ENCODE measurements at places on chromosomes 5 and 9.
A peak's percentile ranks its signal among the peaks of the same experiment; 100 is the strongest.

DNA sequence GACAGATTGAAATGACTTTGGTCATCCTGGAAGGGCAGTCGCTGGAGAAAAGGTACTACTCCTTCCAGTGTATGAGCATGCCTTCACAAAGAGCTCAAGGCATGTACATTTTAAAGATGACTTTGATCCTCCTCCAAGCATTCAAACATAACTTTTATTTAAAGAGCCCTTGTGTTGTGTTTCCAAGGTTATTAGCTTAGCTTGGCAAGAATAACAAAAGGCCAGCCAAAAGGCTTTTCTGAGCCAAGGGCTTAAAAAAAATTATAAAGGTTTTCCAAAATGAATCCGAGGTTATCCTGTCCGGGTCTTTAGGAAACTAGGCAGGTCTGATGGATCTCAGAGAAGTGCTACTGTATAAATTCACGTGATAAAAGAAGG is 71.0 kb upstream of the PLPP6 start:
- DNase-seq = no peak

GRCh38 chr9:135835131-135835530 is 72.2 kb downstream of the CAMSAP1 start:
- DNase-seq = no peak

DNA sequence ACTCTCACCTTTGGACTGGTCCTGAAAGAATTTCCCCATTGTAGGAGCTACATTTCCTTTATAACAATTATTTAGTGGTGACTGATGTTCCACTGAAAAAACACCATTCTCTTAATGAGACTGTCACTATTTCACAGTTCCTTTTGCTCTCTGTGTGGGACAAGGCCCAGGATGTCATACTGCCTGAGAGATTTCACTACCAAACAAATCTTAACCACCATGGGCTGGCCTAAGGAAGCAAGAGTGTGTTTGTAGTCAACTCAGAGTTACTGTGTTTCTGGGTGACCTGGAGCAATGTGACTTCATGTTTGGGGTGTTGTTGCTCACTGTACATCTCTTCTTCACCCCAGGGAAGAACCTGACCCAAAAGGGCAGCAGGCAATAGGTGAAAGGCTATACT is 50.1 kb upstream of the ZNF608 start:
- no peak for DNase-seq

- DNase-seq = peak; percentile 9
These were observed 7.5 kb downstream of the PFDN1 start for GRCh38 chr5:140295414-140295813.

DNA sequence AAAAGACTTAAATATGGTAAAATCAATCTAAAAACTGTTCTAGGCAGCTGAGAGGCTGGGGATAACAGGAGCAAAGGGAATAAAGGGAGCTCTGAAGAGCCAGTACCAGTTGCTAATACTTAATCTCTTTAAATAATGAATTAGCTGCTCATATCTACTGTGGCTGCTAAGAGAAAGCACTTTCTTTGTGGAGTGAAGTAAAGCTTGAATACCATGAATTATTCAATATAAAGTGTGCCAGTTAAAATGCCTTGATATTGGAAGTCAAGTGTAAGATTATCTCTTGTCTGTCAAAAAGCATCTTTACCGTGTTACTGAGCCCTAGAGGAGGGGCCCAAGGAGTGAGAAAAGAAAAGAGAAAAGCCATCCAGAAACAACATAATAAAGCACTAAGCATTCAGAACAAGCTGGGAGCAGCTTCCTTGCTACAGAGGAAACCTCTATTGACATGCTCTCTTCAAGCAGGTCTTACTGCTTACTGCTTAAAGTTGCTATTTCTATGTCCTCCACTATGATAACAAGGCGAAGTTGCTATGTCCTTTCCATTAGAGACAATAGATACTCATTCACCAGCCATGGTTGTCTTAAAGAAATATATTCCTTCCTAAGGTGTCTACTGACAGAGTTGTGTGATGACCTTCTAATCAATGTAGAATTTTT is 297.4 kb downstream of the CETN3 start:
- no peak for DNase-seq

- no peak for DNase-seq
These were observed 110.5 kb downstream of the ADAMTS12 start for GRCh38 chr5:33781286-33781685.

DNA sequence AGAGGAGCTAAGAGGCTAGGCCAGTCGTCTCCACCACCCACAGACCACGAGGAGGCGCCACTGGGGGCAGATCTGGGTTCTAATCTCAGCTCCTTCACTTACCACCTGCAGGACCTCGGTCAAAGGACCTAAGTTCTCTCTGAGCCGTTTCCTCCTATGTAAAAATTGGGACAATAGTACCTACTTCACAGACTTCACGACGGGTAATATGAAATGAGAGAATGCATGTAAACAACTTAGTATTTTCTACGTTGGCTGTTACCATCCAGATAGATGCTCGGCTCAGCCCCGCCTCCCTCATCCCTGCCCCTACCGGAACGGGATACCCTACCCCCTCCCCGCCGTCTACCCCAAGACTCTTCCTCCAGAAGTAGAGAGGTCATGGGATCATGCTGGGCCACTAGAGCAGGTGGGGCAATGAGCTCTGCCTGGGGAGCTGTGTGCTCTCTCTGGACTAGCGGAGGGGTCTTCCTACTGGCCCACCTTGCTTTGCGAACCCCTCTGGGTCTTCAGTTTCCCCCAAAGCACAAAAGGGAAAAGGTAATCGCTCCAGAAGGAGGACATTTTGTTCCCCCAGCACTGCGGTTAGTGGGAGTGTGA is 541 bp downstream of the GNPDA1 start:
- peak; percentile 47 for DNase-seq

- peak; percentile 99 for DNase-seq
These were observed 451.7 kb downstream of the AGTPBP1 start for GRCh38 chr9:85290019-85290418.

DNA sequence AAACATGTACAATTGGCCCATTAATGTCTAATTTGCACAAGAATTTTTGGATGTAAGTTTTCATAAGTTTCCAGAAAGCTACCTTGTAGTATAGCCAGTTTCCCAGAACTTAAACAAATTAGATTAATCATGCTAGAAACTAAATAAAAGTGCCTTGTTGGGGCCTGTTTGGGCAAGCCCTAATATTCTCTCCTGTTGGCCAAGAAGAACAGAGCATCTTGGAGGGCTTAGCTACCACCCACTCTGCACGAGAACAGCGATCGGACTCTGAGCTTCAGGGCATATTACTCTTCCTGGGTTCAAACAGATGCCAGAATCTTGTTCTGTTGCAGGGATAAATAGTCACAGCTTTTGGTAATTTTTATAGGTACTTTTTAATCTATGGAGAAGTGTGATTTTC is 88.2 kb downstream of the GAS1 start:
- no peak for DNase-seq

DNA sequence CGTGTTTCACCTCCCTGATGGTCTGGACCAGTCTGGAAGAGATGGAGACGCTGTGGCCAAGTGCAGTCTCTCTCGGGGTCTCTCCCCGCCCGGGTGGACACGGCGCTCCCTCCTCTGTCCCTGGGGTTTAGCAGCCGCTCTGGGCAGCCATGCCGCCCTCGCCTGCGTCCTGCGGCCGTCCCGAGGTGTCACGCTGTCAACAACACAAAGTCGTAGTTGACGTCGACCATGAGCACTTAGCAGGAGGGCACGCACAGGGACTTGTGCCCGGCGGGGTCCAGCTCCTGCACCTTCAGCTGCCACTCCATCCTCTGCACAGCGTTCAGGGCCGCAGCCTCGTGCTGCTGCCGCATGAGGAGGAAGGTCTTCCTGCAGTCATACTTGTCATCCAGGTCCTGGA is 368.9 kb downstream of the CDH9 start:
- DNase-seq = no peak

GRCh38 chr5:32808783-32809182 is 97.7 kb downstream of the NPR3 start:
- no peak for DNase-seq

- DNase-seq = peak; percentile 63
These were observed at the start of gene ELOVL7 for GRCh38 chr5:60843936-60844905. Gene ELOVL7, minus strand, starts transcription at chr5:60844269. Its CDS starts 56,872 bp downstream, at chr5:60787397.

DNA sequence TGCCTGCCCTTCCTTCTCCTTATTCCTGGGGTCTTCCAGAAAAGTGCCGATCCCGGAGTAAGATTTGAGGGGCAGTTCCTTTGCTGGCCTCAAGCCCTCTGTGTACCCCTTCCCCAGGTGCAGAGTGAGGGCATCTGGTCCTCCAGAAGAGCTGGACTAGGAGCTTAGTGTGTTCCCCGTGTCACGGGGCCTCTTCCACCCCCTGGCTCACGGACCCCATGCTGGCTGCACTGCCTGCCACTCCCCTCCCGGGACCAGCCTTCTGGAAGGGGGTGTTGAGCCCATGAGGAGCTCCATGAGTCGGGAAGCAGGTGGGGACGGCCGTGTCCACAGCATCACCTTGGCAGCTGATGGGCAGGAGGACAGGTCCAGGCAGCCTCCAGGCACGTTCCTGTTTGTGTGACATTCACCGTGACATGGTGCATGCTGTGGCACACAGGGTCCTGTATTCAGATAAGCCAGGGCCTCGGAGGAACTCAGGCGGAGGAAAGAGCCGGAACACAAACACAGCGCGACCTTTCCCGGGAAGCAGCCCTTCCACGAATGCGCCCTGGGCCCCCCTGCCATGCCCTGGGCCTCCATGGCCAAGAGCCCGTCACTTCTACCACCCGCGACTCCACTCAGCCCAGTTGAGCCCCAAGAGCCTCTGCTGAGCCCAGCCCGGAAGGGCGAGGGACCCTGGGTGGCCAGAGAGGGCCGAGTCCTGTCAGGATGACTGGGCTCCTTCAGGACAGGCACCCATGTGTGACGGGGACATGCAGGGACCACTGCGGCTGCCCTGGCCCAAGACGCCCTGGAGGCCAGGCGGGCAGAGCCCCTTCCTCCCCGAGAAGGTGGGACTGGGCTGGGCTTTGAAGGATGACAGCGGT is 5.9 kb upstream of the LCN1 start:
- no peak for DNase-seq

- DNase-seq = no peak
These were observed 360.6 kb downstream of the ARRDC3 start for GRCh38 chr5:91022518-91022917.

- no peak for DNase-seq
These were observed 372.8 kb upstream of the PIK3R1 start for GRCh38 chr5:67842806-67843205.

DNA sequence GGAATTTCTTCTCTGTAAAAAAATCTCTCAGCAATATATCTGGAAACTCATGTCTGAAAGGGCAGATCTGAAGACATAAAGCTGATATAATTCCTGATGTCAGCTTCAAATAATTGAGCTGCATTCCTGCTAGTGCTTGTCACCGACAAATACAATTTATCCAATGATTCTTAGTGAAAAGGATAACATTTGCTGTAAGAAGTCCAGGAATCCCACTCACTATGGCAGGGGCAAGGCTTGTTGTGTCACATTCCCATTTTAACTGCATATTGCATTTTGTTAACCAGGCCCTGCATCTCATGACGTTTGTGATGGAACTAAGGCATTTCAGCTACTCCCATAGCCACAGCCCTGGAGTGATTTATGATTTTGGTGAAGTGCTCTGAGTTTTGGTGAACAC is 160.1 kb upstream of the DAB2 start:
- no peak for DNase-seq

DNA sequence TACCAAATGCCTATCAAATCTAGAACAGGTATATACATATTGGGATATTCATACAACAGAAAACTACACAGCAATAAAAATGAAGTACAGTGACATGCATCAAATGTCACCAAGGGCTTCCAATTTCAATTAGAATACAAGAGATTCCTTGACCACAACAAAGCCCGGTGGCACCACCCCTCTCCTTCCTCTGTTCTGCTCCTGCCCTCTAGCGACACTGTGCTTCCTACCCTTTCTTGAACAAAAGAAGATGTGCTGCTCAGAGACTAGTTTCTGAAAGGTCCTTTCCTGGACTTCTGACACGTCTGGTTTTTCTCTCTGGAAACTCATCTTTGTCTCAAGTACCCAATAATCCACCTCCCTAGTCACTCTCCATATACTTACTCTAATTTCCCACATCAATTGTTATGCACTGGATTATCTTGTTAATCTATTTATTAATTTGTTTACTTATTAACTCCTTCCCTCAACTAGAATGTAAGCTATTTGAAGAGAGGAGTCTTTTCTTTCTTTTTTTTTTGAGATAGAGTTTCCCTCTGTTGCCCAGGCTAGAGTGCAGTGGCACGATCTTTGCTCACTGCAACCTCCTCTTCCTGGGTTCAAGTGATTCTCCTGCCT is 70.4 kb upstream of the CTSV start:
- DNase-seq = peak; percentile 91

- no peak for DNase-seq
These were observed 5.9 kb upstream of the NACC2 start for GRCh38 chr9:136100700-136101614.

- DNase-seq = no peak
These were observed 400.9 kb upstream of the SGCD start for GRCh38 chr5:155926031-155926430.

- no peak for DNase-seq
These were observed 215.7 kb downstream of the GAS1 start for GRCh38 chr9:86731511-86732063.

GRCh38 chr5:41598011-41598410 is 87.6 kb upstream of the PLCXD3 start:
- DNase-seq = no peak

DNA sequence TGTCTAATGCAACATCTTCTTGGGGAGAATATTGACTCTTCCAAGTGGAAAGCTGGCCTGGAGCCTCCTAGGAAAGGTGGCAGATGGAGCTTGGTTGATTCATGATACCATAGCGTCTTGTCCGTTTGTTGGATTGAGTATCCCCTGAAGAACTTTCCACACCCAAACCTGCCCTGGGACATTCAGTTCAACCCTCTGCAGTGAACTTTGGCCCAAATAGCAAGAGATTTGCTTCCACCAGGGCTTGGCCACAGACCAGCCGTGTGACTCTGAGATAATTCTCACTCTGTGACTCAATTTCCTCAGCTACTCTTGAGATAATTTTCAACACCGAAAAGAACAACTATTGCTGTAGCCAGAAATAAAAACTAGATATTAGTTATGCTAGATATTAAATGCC is 108.0 kb upstream of the RAD23B start:
- no peak for DNase-seq

DNA sequence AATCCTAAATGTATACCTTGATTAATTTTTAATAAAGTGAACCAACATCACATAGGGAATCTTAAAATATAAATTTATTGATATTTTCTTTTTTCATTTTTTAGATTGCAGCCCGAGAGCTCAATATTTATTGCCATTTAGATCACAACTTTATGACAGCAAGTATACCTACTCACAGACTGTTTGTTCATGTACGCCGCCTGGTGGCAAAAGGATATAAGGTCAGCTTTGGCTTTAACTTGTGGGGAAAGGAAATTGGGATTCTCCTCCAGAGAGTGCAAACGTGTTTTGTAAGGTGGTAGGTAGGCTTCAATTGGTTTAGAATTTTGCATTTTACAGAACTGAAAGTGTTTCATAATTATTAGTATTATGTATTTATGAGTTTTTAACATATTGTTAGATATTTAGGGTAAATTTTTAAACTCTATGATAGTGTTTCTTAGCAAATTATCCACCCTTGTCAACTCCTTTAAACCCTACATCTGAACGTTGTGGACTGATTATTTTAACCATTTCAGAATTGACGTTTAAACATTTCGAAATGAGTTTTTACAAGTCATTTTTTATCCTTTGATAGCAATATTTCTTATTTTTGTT is 17.5 kb upstream of the DHFR start:
- peak; percentile 86 for DNase-seq

- no peak for DNase-seq
These were observed 665 bp downstream of the TCF7 start for GRCh38 chr5:134114886-134115805.

Data from Kasumi-1 (cell line).